CD4-positive, alpha-beta T cell treated with Interleukin-15 for 4 hours (primary cell): ENCODE measurements at places on chromosomes 1 and 21.

GRCh38 chr1:155474146-155474545 lies 88.5 kb downstream of the ASH1L start:
- DNase-seq, result no peak

DNA sequence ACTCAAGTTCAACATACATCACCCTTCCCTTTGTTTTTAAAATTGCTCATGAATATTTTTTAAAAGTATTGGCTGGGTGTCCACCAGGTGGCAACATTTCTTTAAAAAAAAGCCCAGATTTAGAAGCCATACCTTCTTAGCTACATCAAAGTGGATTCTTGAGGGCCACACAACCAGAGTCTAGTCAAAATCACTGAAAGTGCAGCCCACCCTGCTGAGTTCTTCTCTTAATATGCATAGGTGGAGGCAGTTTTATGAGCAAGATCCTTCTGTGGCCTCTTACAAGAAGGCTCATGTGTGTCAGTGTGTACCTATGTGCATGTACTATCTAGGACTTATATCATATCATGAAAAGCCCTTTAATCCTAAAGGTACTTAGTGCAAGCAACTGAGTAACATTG lies 16.9 kb upstream of the GNG12 start:
- DNase-seq, result no peak

GRCh38 chr1:119686661-119687060 lies 25.1 kb upstream of the PHGDH start:
- DNase-seq, result no peak

- no peak for DNase-seq
Observed at GRCh38 chr1:54849219-54850068, 37.6 kb downstream of the DHCR24 start.

GRCh38 chr1:24094554-24094953 lies 17.4 kb downstream of the MYOM3 start:
- DNase-seq, result no peak

- DNase-seq, result no peak
Observed at GRCh38 chr1:185578293-185578692, 155.9 kb upstream of the HMCN1 start.

- DNase-seq, result no peak
Observed at GRCh38 chr1:212979340-212980122, 29.2 kb downstream of the VASH2 start.

- no peak for DNase-seq
Observed at GRCh38 chr1:90856463-90857007, 139.4 kb upstream of the BARHL2 start.

GRCh38 chr1:13807209-13807608 lies 107.2 kb downstream of the PRDM2 start:
- no peak for DNase-seq

GRCh38 chr1:58883037-58883887 lies 99.4 kb upstream of the JUN start:
- DNase-seq, result no peak

DNA sequence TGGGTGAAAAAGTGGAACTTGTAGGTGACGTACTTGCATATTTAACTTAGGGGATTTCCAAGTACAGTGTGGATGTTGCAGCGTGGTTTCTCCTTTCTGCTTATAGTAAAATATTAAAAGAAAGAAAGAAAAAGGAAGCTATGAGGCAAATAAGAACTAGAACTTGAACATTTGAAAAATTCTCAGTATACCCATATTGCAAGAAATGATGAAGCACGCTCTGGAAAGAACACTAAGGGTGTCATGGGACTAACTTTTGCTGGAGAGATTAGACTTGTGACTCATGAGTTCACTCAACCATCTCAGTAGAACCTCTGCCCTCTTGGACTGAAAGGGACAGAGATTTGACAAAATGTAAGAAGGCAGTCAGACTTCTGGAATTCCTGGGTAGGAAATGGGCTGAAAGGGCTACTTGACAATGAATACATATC lies 704.5 kb upstream of the ADGRL4 start:
- DNase-seq, result no peak

DNA sequence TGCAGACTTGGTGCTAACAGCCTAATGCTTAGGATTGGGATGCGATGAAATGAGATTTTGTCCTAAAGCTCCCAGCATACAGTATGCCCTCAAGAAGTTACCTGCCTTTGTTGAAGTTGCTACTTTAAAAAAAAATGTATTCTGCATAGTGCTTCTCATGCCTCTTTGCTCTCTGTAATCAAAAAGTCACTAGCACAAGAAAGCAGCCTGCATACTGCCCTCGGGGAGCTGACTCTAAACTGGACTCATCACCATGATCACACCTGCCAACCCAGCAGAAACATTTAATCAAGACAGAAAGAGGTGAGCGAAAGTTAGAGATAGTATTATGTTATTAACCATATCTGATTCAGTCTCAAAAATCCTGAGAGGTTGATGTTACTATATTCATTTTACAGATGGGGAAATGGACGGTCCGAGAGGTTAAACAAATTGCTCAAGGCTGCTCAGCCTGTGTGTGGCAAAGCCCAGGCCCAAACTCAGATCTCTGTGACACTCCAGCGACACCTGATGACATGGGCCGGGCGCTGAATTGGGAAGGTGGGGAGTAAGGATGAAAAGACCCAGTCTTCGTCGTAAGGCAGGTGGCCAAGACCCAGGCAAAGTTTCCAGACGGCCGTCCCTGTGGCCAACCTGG lies 1.1 kb downstream of the BATF3 start:
- DNase-seq, result no peak

- DNase-seq, result no peak
Observed at GRCh38 chr1:243763806-243764205, 86.2 kb downstream of the AKT3 start.

- DNase-seq, result no peak
Observed at GRCh38 chr1:209038735-209039134, 544.8 kb upstream of the CAMK1G start.

DNA sequence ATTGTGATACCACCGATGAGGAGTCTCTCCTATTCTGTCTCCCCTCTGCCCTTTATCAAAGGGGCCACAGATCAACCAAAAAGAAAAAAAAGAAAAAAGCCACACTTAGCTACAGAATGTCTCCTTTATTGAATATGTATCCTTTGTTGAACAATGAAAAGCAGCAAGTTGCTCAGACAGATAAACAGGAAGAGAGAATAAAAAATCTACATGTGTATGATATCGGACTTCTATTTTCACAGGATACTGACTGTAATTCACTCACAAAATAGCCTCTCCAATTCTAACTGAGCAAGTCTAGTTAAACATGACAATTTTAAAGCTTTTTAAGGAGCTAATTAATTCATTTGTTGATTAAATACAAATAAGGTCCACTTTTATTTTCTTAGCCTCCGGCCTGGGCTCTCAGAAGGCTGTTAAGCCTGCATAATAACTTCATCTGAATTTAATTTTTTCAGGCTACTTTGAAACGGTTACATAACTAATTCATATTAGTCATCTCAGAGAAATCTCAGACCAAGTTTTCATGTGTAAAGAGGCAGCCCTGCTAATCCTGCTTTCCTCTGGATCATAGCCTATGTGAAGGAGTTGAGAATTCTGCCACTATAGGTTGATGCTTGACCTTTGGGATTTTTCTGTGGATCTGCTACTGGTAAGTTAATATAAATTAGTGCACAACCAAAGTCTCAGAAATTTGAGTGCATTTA lies 304.1 kb upstream of the NR5A2 start:
- no peak for DNase-seq

GRCh38 chr1:58597076-58597475 lies 20.0 kb upstream of the TACSTD2 start:
- no peak for DNase-seq

GRCh38 chr1:67583462-67583950 lies 101.5 kb upstream of the GADD45A start:
- DNase-seq, result no peak

DNA sequence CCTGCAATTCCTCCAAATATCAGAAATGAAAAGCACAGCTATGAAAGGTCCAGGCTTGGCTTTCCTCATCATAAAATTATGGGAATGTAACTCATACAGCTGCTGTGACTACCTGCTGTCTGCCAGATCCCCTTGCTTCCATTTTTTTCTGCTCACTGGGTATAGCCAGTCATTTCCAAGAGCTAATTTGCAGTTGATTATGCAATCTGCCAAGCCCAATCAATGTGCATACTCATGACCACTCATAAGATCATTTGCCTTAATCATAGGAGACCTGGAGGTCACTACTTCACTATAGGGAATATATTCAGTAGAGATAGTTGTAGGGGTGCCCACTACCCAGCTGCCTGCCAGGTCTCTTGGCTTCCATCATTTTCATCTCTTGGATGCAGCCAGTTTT lies 417.7 kb upstream of the ZRANB2 start:
- DNase-seq, result no peak

DNA sequence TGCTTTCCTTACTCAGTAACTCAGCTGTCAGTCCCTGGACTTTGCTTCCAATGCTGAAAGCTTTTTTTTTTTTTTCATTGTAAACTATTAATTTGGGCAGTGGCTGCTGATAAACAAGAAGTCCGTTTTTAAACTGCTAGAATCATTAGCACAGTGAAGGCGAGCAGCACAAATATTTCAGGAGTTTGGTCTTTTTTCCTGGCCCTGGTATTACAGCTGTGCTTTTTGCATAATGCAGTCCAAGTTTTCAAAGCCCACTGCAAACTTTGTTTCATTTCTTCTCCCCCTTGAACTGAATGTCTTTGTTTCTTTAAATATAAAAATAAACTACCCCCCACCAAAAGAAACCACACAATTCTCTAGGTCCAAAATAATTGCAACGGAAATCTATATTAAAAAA lies 6.6 kb downstream of the GLIS1 start:
- no peak for DNase-seq

DNA sequence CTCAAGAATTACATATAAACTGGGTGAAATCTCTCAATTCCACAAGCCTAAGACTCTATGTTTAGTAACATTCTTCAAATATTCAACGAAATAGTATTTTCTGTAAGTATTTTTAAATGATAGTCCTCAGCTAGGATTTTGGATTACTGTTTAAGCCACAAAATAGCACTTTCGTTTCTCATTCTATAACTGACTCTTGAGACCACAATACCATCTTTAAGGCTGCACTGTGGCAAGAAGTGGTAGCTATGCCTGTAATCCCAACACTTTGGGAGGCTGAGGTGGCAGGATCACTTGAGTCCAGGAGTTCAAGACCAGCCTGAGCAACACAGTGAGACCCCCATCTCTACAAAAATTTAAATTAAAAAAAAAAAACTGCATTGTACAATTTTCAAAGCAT lies 126.7 kb downstream of the CDC42BPA start:
- DNase-seq, result no peak

GRCh38 chr1:169484683-169485430 lies 887 bp downstream of the SLC19A2 start:
- peak; percentile 19 for DNase-seq

DNA sequence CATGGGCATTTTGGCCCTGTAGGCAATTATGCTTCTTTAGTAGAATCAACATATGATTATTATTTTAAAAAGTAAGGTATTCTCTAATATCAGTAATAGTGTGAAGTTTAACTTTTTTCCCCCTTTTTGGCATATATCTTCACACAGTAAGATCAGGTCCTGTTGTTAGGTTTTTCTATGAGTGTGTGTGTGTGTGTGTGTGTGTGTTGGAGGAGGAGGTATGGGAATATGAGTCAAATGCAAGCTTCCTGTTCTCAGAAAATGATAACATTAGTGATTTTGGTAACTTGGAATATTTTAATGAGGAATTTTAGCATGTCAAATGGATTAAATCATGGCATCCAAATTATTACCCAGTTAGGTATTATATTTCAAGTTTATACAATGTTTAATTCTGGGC lies 65.8 kb upstream of the BCL10 start:
- DNase-seq, result no peak

- no peak for DNase-seq
Observed at GRCh38 chr1:234745844-234746797, 136.1 kb upstream of the IRF2BP2 start.

GRCh38 chr1:198577444-198577843 lies 37.0 kb upstream of the ATP6V1G3 start:
- no peak for DNase-seq

GRCh38 chr1:49197081-49197480 lies 420.4 kb upstream of the BEND5 start:
- no peak for DNase-seq

- DNase-seq, result peak; percentile 72
Observed at GRCh38 chr1:152189657-152190442, 30.8 kb upstream of the RPTN start.

- DNase-seq, result no peak
Observed at GRCh38 chr1:234357831-234358230, 15.4 kb upstream of the COA6 start.

DNA sequence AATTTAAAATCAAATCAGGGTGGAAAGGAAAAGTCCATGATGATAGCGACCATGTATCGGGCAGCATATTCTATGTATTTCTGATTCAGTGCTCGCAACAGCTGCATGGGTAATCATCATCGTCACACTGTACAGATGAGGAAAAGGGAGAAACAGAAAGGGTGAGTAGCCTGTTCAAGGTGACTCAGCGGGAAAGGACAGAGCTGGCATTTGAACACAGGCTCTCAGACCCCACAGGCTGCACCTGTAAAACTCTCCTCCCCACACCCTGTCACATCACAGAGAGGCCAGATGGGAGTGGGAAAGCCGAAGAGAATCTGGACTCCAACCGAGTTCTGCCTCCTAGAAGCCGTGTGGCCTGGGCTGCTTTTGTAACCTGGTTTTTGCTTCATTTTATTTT lies 14.0 kb downstream of the RUNX1 start:
- DNase-seq, result no peak

DNA sequence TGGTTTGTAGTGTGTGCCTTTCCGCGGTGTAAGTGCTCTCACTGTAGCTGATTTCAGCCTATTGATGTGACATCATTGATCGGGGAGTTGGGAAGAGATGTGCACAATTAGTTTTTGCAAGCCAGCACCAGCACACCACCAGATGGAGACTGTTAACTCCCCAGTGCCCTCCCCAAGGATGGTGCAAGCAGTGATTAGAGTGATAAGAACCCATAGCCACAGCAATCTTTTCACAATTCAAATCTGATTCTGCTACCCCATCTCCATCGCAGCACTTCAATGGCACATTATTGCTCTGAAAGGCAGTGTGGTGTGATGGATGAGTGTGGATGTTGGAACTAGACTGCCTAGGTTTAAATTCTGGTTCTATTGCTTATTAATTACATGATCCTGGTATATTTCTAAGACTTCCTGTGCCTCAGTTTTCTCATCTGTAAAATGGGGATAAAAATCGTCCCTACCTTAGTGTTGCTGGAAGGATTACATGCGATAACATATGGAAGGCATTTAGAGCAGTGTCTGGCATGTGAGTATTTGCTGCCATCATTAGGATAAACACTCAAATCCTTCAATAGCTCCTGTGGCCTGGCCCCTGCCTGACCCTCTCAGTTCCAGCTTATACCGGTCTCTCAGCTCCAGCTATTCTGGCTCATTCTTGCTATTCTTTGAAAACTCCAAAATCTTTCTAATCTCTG lies 6.7 kb downstream of the CSF3R start:
- no peak for DNase-seq
